ENCODE measurements at places on chromosomes 6 and 20. TPM values are rescaled to one million over a fixed set of nuclear protein-coding genes. Genes with fewer than 3 reads are reported as not detected.

Gene CAGE1
- 0.40 TPM for total RNA-seq

Gene FILIP1
- 0.03 TPM for total RNA-seq

Gene ZDHHC14
- total RNA-seq = 4.7 TPM

Gene NKX2-4
- 1.8 TPM for total RNA-seq

Gene MYBL2
- total RNA-seq = 14.1 TPM

Gene RCAN2
- total RNA-seq = not detected

All from SK-MEL-5 (cell line).